Activated T-cell treated with anti-CD3 and anti-CD28 coated beads, Interleukin-2, amount 50 U/mL, for 24 hours (primary cell): ENCODE measurements at places on chromosomes 11 and 22.

DNA sequence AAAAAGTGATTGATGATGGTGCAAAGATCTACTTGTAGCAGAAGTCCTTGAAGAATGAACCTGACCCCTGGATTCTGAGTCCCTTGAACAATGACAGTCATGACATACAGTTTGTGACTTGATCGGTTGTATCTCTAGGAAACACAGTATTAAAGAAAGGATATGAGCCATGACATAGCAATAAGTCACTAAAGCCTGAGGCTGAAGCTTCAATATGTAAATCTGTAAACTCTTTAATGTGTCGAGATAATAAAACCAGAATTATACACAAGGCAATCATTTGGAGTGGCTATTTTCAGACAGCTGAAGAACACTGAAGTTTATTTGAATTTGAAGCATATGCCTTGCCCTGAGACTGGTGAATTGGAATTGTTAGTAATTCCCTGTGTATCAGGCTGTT, 911.5 kb upstream of the RAG2 start:
- H3K4me3 ChIP-seq = no peak overlapping the region
- H3K27ac ChIP-seq = no peak overlapping the region
- no peaks in the 10 kb centered on the region for H3K27me3 ChIP-seq
- no peaks in the 10 kb centered on the region for H3K36me3 ChIP-seq

DNA sequence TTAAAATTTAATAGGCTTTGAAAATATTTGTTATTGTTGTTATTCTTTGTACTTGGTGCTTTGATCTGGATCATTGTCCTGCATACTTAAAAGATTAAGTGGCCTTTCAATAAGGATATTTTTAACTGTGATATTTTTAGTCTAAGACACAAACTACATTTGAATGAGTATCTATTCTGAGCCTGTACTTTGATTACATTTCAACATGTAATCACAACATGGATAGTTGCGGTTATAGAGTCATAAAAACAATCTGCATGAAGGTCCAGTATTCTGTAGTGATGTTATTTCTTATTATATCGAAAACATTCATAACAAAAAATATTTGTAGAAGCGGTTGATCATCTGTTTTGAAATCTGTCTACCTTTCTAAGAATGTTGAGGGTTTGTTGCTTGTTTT, 58.6 kb downstream of the HIPK3 start:
- no peak overlapping the region for H3K27ac ChIP-seq
- peaks cover 3% of the 10 kb centered on the region for H3K36me3 ChIP-seq

DNA sequence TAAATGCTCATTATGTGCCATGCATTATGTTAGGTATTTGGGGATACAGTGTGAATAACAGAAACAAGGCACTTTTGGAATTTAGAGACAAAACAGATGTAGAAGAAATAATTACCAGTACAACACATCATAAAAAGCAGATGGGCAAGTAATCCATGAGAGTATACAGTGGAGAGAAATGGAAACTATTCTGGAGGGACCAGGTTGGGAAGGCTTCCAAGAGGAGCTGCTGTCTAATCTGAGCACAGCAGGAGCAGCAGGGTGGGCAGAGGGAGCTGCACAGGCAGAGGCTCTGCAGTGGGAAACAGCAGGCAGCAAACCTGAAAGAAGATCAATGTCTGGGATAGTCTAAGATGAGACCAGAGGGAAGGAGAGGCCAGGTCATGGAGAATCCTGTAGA, 268.7 kb upstream of the CCDC90B start:
- H3K27me3 ChIP-seq = no peaks in the 10 kb centered on the region
- no peaks in the 10 kb centered on the region for H3K4me1 ChIP-seq
- no peaks in the 10 kb centered on the region for H3K36me3 ChIP-seq
- no peak for DNase-seq
- H3K27ac ChIP-seq = no peak overlapping the region

DNA sequence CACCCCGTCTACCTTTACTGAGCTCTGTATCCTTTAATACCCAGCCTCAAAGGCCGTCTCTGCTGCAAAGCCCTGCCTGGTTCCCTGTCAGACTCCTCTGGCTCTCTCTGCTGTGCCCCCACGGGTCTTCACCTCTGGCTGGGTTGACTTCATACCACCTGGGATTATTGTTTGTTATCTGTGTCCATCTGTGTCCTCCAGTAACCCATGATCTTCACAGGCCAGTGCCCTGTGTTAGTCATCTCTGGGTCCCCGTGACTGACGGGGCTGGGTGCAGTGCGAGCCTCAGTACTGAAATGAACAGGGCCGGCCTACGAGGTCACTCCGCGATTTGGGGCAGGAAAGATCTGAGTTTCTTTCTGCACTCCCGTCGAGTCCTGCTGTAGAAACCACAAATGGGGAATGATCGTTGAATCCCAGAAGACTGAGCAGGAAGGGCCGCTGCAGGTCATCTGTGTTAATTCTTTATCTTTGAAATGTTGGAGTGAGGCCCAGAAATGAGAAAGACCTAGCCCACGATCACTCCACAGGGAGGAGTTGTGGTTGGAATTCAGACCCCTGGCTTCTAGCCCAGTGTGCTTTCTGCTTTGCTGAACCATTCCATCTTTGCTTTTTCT, 12.3 kb upstream of the TUB start:
- DNase-seq = no peak
- no peak overlapping the region for H3K27ac ChIP-seq
- H3K4me3 ChIP-seq = no peak overlapping the region

GRCh38 chr11:60923326-60923725, 934 bp upstream of the TMEM132A start:
- DNase-seq = no peak
- H3K4me3 ChIP-seq = no peak overlapping the region
- H3K36me3 ChIP-seq = peaks cover 53% of the 10 kb centered on the region
- H3K4me1 ChIP-seq = peaks cover 37% of the 10 kb centered on the region
- no peak overlapping the region for H3K27ac ChIP-seq
- peaks cover 21% of the 10 kb centered on the region for H3K27me3 ChIP-seq

DNA sequence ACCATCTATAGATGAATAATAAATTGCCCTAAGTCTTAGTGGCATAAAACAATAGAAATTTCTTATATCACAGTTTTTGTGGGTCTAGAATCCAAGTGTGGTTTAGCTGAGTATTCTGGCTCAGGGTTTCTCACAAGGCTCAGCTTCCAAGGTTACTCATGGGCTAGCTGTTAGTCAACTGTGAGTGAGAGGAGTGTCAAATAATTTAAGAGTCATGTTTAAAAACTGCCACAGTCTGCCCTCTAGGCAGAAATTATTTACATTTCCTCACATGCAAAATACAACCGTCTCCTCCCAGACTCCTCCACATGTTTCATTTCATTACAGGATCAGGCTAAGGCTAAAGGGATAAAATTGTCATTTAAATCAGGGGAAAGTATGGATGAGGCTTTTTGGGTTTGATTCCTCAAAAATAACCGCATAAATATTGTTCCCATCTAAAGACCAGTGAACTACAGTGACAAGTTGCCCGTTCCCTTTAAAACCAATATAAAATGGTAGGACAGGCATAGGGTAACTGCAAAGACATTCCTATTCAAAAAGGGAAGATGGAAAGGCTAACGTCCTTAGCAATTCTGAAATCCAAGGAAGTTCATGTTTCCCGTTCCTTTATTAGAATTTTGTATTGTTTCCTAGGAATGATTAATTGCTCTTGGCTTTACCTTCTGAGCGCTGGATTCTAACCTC, 324.3 kb downstream of the DYNC2H1 start:
- H3K4me1 ChIP-seq = no peaks in the 10 kb centered on the region
- no peaks in the 10 kb centered on the region for H3K36me3 ChIP-seq
- DNase-seq = no peak

DNA sequence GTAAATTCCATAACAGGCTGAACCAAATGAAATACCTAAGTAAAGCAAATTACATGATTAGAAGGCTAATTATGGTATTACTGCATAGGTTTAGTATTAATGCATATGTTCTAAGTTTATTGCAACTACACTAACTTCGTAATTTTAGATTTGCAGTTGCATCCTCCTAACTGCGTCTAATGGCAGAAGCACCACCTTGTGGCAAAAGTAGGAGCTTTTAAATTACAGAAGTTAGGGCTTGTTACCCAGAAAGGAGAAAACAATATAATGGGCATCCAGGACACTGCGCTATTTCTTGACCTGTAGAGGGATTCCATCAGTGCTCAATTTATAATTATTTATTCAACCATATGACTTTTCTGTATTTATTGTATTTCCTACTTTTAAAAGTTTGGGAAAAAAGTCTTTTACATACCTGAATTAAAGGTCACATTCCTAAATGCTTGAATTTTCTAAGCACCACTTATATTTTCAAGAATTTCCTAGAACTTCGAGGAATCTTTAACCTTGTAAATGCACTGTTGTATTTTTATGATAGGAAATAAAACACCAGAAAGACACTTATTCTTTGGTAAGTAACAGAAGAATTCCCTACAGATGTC, 16.3 kb upstream of the GPR83 start:
- H3K36me3 ChIP-seq = peaks cover 67% of the 10 kb centered on the region
- no peak overlapping the region for H3K27ac ChIP-seq
- no peaks in the 10 kb centered on the region for H3K4me1 ChIP-seq
- no peaks in the 10 kb centered on the region for H3K27me3 ChIP-seq

GRCh38 chr11:109641549-109641948, 219.6 kb downstream of the C11orf87 start:
- no peak overlapping the region for H3K4me3 ChIP-seq
- DNase-seq = no peak
- no peaks in the 10 kb centered on the region for H3K36me3 ChIP-seq
- no peaks in the 10 kb centered on the region for H3K27me3 ChIP-seq

DNA sequence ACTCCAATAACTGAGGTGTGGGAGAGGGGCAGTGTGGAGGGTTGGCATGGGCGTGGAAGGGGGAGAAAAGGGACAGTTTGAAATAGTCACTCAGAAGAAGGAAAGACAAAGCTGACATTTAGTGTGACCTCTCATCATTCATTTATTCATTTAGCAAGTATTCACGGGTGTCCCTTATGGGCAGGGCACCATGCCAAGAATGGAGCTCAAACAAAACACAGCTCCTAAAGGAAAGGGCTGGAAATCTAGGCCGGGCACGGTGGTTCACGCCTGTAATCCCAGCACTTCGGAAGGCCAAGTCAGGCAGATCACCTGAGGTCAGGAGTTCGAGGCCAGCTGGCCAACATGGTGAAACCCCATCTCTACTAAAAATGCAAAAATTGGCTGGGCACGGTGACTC, 19.4 kb upstream of the DGKZ start:
- no peak overlapping the region for H3K4me3 ChIP-seq
- H3K27me3 ChIP-seq = no peaks in the 10 kb centered on the region
- no peak overlapping the region for H3K27ac ChIP-seq
- H3K36me3 ChIP-seq = no peaks in the 10 kb centered on the region
- peaks cover 35% of the 10 kb centered on the region for H3K4me1 ChIP-seq
- DNase-seq = no peak

- H3K4me1 ChIP-seq = peaks cover 13% of the 10 kb centered on the region
- H3K36me3 ChIP-seq = no peaks in the 10 kb centered on the region
- DNase-seq = no peak
- H3K4me3 ChIP-seq = no peak overlapping the region
- no peak overlapping the region for H3K27ac ChIP-seq
Measured at GRCh38 chr11:124736736-124737135, 3.0 kb upstream of the NRGN start.

- no peak overlapping the region for H3K4me3 ChIP-seq
- no peaks in the 10 kb centered on the region for H3K27me3 ChIP-seq
- peak overlapping the region; percentile 92 for H3K27ac ChIP-seq
- no peak for DNase-seq
Measured at GRCh38 chr22:32142600-32142999, 16.5 kb downstream of the C22orf42 start.

DNA sequence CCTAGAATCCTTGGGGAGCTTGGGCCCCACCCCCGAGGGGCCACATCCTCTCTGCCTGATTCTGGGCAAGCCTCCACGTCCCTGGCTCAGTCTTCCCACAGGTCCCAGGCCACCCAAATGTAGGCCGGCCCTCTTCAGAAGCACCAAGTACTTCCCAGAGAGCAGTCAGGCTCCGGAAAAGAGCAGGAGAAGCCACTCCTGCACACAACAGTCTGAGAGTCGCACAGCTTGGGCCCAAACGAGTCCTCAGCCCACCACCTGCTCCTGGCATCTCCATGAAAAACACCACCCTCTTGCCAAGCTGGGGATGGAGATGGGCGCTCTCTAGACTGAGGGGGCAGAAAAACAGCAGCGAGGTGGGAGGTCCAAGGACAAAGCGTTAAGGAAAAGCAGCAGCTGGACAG, 15.4 kb downstream of the EHD1 start:
- peak overlapping the region; percentile 97 for H3K27ac ChIP-seq
- DNase-seq = no peak
- H3K4me1 ChIP-seq = peaks cover 90% of the 10 kb centered on the region
- peak overlapping the region; percentile 56 for H3K4me3 ChIP-seq
- H3K36me3 ChIP-seq = peaks cover 63% of the 10 kb centered on the region

- H3K4me3 ChIP-seq = no peak overlapping the region
- H3K27me3 ChIP-seq = no peaks in the 10 kb centered on the region
- H3K27ac ChIP-seq = no peak overlapping the region
- H3K36me3 ChIP-seq = no peaks in the 10 kb centered on the region
- no peaks in the 10 kb centered on the region for H3K4me1 ChIP-seq
- DNase-seq = no peak
Measured at GRCh38 chr11:40514124-40514523, 945.3 kb downstream of the LRRC4C start.

DNA sequence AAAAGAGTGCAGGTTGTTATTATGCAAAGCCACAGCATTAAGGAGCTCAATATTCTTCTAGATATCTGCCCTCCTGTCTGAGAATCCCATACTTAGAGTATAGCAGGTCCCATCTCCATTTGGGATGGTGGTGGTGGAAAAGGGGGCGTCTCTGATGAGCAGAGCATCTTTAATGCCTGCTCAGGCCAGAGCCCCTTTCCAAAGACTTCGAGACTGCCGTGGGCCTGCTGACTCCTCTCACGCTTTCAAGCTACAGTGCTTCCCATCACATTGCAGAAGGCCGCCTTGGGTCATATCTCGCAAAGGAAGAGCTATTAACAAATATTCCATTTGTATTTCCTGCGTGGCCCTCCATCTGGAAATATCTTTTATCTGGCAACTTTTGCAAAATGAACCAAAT, 10.9 kb downstream of the LMO2 start:
- no peak overlapping the region for H3K27ac ChIP-seq
- H3K36me3 ChIP-seq = no peaks in the 10 kb centered on the region
- H3K27me3 ChIP-seq = peaks cover 90% of the 10 kb centered on the region

- peak overlapping the region; percentile 24 for H3K27ac ChIP-seq
- no peaks in the 10 kb centered on the region for H3K27me3 ChIP-seq
- H3K4me1 ChIP-seq = peaks cover 23% of the 10 kb centered on the region
- H3K4me3 ChIP-seq = no peak overlapping the region
- DNase-seq = no peak
Measured at GRCh38 chr11:93718057-93718563, 23.2 kb downstream of the TAF1D start.

GRCh38 chr22:50705851-50706351, 32.1 kb upstream of the ACR start:
- H3K36me3 ChIP-seq = no peaks in the 10 kb centered on the region
- DNase-seq = no peak
- H3K27ac ChIP-seq = no peak overlapping the region
- H3K4me1 ChIP-seq = peaks cover 13% of the 10 kb centered on the region

GRCh38 chr22:18021431-18021830, 2.9 kb downstream of the MICAL3 start:
- H3K36me3 ChIP-seq = no peaks in the 10 kb centered on the region
- H3K4me1 ChIP-seq = peaks cover 14% of the 10 kb centered on the region
- no peak overlapping the region for H3K4me3 ChIP-seq
- H3K27me3 ChIP-seq = peaks cover 32% of the 10 kb centered on the region
- DNase-seq = no peak
